ENCODE measurements at places on chromosomes 4 and X.

GRCh38 chr4:6716958-6717655, 1.1 kb downstream of the BLOC1S4 start:
- DNase-seq: no peak

DNA sequence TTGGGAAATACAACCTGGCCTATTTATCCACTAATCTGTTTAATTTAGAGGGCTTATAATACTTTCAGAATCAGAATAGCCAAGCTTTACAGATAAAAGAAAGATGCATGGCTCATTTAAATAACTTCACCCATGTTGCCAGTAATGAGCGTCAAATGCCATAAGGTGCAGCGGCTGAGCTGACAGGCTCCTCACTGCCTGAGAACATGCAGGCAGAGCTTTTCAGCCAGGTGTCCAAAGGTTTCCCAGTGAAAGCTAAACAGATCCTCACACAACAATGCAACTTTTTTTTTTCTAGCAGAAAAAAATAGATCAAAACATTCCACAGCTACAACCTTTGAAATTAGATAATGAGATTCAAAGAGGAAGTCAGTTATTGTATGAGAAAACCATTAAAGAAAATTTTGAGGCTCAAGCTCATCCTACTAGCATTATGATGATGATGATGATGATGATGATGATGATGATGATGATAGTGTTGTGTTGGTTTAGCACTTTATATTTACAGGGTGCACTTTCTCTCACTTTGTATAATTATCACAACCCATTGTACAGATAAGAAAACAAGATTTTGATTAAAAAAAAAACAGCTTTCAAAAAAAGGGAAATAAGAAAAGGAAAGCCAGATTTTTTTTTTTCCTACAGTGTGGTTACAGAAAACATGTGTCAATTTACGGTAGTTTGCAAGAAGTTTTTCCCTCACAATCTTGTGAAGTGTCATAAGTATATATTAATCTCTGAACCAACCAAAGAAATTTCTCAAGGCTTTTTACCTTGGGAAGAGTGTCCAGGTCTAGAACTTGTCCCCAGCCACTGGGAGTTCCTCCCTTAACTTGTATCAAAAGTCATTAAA, 12.2 kb upstream of the TNIP3 start:
- no peak for DNase-seq

- no peak for DNase-seq
These were observed 137.0 kb downstream of the KCNIP4 start for GRCh38 chr4:21811565-21811964.

GRCh38 chr4:117154251-117154650, 68.9 kb upstream of the TRAM1L1 start:
- no peak for DNase-seq

- DNase-seq: no peak
These were observed 75.9 kb downstream of the COQ2 start for GRCh38 chr4:83208371-83209365.

DNA sequence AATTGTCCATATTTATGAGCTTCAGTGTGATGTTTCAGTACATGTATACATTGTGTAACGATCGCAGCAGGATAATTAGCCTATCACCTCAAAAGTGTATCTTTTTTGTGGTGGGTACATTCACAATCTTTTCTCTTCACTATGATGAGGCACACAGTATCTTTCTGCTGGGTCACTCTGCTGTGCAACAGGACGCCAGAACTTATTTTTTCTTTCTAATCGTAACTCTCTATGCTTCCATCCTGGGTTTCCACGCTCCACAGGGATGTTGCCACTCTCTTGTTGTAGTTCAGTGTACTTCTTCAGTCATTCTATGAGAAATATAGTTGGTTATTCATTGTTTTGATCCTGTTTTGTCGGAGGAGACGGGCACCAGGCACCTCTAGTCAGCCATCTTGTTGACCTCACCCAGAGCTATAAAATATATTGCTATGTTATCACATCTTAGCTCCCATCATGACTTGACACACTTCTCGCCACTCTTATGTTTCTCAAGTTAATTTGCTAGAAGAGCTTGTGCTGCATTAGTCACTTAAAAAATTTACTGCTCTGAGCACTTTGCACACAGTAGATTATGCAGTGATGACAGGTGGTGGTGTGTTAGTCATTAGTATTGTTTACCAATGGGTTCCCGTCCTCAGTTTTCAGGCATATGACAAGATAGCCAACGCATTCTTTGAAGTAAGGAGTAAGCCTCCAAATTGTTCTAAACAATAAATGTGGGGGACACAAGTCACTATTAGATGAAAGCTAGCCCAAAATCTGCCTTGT, 1002.7 kb upstream of the PCDH7 start:
- DNase-seq: no peak

GRCh38 chr4:186746581-186746980, 22.9 kb upstream of the FAT1 start:
- no peak for DNase-seq

- DNase-seq: no peak
These were observed 85.2 kb upstream of the SLC7A11 start for GRCh38 chr4:138327338-138327737.

DNA sequence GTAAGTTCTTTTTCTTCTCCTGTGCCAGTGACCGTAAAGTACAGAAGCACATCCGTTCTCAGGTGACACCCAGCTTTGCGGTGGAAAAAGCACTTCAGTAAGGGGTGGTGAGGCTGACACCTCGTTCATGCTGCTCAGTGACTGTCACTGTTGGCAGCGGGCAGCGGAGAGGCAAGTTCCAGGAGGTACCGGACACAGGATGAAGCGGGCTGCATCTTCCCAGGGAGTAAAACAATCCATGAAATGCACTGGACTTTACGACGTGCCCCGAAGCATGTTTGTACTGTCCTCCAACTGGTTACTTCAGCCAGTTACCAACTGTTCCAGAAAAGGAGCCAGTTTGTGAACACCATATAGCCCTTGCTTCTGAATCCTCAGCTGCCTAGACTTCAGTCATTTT, 110.7 kb downstream of the ZNF827 start:
- DNase-seq: no peak

- DNase-seq: no peak
These were observed 179.5 kb downstream of the CEP135 start for GRCh38 chr4:56128213-56128612.

GRCh38 chrX:85029043-85029442, 25.4 kb downstream of the APOOL start:
- no peak for DNase-seq

- DNase-seq: no peak
These were observed 58.9 kb upstream of the RBM47 start for GRCh38 chr4:40688446-40689095.

DNA sequence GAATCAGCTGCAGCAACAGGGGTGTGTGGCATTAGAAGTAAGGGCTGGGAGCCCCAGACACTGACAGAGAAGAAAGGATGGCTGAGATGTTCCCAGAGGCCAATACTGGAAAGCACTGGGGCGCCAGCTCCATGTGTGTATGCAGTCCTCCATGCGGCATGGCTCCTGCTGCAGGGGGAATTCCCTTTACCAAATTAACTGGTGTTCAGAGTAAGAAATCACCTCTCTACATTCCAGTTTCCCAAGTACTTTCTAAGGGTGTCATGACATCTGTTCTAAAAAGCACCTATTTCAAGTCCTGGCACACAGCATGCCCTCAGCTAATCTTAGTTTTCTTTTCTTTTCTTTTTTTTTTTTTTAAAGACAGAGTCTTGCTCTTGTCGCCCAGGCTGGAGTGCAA, 98.0 kb downstream of the MAML3 start:
- DNase-seq: no peak

Data from CD4-positive, alpha-beta T cell treated with Interleukin-2 at 100 ng/mL for 4 hours (primary cell).